ENCODE measurements at places on chromosomes 1 and 21. TPM values are rescaled to one million over a fixed set of nuclear protein-coding genes. Genes with fewer than 3 reads are reported as not detected.

DNA sequence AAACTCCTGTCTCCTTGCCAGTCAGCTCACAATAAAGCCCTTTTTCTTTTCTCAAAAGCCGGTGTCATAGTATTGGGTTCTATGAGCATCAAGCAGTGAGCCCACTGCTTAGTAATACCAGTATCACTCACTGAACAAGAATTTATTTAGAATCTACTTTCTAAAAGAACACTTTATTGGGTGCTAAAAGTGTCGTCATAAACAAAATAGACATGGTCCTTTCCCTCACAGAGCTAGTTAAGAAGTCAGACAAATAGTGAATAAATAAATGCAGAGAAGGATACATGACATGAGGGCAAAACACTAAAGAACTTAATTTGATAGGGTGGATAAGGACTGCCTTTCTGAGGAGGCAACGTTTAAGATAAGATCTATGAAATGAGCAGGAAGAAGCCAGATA lies 32.2 kb downstream of the EVI5 start:
- no peak for DNase-seq

GRCh38 chr1:197619008-197619640 lies 156.2 kb downstream of the DENND1B start:
- no peak for DNase-seq

DNA sequence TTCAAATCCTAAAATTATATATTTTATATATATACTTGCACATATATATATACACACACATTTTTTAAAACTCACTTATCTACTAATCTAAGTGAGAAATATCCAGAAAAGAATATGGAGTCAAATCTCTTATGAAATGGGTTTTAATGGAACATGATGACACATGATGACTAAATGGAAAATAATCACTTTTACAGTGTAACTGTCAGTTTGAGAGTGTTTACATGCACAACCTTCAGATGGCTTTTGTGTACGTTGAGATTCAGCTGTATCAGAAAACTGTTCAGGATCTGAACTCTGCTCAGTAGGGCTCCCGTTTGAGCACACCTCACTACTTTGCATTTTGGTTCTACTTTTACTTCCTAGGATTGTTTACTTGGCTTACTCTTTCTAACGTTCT lies 189.8 kb downstream of the DNAH14 start:
- no peak for DNase-seq

AIRE gene
- not detected for total RNA-seq

DNA sequence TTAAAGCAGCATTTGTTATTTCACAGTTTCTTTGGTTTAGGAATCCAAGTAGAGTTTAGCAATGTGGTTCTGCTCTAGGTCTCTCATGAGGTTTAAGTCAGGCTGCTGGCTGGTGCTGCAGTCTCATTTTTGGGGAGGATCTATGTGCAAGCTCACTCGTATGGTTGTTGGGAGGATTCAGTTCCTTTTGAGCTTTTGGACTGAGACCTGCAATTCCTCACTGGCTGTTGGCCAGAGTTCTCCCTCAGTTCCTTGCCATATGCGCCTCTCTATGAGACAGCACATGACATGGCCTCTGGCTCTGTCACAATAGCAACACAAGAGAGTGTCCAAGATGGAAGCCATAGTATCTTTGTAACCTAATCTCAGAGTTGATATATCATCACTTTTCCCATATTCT lies 91.0 kb downstream of the OLFML2B start:
- no peak for DNase-seq

- no peak for DNase-seq
Measured at GRCh38 chr1:87264976-87265375, 63.7 kb upstream of the LMO4 start.

RPE65 gene
- not detected for total RNA-seq

DNA sequence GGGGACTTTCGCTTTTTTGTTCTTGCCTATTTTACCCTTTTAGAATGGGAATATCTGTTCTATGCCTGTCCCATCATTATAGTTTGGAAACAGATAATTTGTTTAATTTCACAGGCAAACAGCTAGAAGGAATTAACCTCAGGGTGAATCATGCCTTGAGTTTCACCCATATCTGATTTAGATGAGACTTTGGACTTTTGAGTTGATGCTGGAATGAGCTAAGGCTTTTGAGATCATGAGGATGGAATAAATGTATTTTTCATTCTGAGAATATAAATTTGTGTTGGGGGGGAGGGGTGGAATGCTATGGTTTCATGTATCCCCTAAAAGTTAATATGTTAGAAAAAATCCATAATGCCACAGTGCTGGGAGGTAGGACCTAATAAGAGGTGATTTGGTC lies 56.1 kb upstream of the TACSTD2 start:
- DNase-seq, result no peak

- no peak for DNase-seq
Measured at GRCh38 chr21:45537111-45537745, 5.0 kb downstream of the SLC19A1 start.

MAB21L3 gene
- total RNA-seq, result 0.17 TPM

PLEKHN1 gene
- 0.19 TPM for total RNA-seq

UBE4B gene
- total RNA-seq, result 104 TPM

FAM110D gene
- 14.8 TPM for total RNA-seq

ANGPTL3 gene
- not detected for total RNA-seq

DNA sequence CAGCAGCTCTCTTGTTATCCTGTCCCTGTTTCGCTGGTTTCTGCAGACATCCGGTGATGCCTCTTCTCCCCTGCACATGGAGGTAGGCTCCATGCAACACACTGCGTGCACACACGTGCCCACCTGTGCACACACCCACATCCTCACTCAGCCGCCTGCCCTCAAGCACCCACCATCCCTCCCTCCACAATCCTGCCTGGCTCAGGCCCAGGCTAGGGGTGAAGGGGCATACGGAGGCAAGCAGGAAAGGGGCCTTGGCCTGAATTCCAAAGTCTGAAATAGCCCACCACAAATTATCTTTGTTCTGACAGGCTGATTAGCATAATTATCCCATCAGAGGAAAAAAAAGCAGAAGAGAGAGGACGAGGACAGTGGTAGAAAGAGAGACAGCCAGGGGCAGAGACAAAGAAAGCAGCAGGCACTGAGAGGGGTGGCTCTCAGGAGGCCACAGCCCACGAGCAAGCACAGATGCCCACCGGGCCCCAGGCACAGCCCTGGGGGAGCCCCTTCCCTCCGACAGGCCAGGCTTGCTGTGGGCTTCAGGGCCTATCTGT lies 73.2 kb downstream of the GRIK3 start:
- DNase-seq, result no peak

Measured in esophagus muscularis mucosa (tissue), 4 donors.